NCI-H82 (cell line): ENCODE measurements at places on chromosomes 1 and 21.

GRCh38 chr1:233180641-233181364 lies 114.7 kb downstream of the PCNX2 start:
- no peak for DNase-seq

DNA sequence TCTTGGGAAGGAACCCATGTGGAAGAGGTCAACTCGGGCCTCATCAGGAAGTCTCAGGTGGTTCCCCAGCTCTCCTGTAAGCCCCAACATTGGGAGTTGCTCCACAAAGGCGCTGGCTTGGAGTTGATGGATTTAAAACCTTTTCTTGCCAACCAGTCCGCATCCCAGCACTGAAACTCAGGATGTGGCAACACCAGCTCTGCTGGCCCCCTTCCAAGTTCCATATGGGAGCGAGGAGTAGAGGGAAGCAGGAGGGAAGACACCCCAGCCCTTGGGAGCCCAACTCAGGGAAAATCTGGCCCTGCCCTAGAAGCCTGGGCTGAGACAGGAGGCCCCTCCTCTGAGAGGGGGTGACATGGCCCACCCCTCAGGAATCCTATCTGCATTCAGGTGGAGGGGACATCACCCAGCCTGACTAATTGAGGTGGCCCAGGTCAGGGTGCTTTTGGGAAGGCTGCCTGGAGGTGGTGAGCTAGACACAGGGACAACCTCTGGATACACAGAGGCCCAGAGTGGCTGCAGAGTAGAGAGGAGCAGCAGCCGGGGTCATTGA lies 33.1 kb upstream of the DMBX1 start:
- DNase-seq = peak; percentile 39

GRCh38 chr1:156055281-156056048 lies 883 bp downstream of the LAMTOR2 start:
- no peak for DNase-seq

DNA sequence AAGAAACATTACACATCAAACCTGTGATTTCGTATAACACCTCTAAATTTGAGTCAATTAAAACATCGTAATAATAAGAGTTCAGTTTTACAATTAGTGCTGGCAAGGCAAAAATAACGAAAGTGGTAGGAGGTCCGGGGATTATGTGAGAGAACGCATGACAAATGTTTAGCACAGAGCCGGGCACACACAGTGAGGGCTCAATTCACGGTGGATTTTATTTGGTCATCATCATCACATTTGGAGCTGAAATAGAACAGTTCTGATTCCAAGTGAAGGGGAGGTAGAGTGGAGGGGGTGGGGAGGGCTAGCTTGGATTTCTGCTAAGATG lies 20.0 kb downstream of the H3-3A start:
- no peak for DNase-seq

DNA sequence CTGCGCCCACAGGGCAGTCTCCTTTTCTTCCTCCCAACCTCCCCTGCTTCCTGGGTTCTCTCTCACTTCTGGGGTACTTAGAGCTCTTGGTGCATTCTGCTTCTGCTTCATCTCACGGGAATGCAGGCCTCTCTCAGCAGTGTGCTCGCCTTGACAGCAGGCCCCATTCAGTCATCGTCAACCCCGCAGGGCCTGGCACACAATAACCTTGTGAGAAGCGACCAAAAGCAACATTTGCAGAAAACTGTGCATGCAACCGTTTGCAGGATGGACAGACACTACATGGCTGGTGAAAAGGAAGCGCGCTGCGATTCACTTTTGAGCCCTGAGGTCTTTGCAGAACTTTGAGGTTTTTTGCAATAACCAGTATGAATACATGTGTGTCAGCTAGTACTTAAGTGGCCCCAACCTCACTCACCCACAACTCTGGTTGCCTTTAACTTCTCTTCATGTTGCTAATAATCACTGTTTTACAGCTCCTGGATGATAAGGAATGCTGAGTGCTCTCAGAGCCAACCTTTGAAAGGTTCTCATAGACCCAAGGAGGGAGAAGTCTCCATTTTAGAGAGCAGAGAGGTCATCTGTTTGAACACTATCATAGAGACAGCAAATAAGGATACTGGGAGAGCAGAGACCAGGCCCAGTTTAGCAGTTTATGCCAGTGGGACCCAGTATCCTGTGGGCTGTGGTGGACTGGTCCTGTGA lies 2.5 kb upstream of the CD160 start:
- no peak for DNase-seq

- no peak for DNase-seq
Observed at GRCh38 chr21:40179166-40179565, 311.9 kb downstream of the PCP4 start.

DNA sequence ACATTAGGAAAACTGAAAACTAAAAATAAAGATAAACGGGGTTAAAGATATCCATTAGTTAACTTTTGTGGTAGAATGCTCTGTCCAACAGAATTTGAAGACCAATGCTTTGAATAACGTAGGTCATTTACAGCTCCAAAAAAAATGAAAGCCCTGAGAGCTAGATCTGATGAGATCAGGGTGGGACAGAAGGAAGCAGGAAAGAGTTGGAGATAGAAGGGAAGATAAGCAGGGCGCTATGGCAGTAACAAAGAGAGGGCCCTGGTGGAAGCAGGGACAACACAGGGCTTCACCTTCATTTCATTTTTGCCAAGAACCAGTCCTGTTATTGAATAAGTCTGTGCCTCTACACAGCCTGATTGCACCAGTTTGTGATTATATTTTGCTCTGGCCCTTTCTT lies 51.0 kb upstream of the RGS8 start:
- DNase-seq = no peak

DNA sequence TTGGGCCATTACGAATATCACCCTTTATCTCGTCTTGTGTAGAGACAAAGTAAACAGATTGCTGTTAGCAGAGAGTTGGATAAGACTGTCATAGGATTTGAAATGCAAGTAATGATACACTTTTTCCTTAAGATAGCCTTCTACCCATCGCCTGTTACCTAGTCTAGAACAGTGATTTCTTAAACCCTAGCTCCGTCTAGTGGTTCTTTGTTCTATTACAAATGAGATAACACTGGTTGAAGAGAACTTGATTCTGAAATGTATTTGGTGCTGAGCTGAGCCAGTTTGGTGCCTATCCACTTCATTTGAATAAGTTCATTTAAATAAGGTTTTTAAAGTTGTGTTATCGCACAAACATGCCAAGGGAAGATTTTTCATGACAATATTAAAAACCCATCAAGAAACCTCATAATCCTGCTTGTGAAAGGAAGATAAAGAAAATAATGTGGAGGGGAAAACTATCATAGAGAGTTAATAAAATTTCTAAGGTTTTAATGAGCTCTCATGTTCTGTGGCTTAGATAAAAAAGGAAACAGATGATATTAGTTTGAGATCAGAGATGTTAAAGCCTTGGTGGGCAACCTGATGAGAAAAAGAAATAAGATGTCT lies 1.5 kb upstream of the KCNH1 start:
- DNase-seq = peak; percentile 87

DNA sequence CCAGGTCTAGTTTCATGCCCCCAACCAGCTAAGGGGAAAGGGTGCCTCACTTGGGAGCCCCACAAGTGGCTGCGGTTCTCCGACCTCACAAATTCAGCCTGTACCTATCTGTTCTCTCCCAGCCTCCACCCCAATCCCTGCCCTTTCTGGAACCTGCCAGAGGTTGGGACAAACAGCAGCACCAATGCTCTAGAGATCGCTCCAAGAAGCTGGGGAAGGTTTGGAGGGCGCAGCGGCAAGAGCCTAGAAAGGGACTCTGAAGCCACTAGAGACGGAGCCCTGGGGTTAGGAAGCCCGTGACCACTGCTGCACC lies 243.4 kb upstream of the VAMP3 start:
- DNase-seq = no peak

DNA sequence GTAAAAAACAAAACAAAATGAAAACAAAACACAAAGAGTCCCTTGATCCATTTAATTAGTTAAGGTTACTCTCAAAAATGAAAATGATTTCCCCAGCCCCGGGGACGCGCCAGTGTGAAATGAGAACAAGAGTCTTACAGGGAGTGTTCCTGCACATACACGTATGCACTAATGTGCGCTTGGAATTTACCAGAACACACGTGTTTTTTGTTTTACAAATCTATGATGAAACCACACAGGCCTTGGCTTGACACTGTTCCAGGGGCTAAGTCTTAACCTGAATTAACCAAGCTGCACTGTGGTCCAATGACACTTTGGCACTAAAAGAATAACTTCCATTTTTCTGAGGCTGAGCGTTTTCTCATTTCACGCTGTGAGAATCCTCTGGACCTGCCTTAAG lies 63.7 kb downstream of the SLC45A1 start:
- DNase-seq = no peak

DNA sequence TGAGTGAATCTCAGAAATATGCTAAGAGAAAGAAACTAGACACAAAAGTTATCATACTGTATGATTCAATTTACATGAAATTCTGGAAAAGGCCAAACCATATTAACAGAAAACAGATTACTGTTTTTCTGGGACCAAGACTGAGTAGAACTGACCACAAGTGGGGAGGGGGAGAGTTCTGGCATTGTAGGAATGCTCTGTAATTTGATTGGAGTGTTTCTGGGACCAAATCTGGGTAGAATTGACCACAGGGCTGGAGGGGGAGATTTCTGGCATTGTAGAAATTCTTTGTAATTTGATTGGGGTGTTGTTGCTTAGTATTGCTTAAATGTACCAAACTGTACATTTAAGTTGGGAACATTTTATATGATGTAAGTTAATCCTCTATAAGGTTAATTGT lies 3.4 kb upstream of the OR10K1 start:
- no peak for DNase-seq

GRCh38 chr1:172837816-172838679 lies 179.1 kb downstream of the FASLG start:
- no peak for DNase-seq

GRCh38 chr21:45528028-45528705 lies 14.1 kb downstream of the SLC19A1 start:
- DNase-seq = no peak

GRCh38 chr1:221823149-221823548 lies 81.3 kb upstream of the DUSP10 start:
- DNase-seq = no peak

- DNase-seq = no peak
Observed at GRCh38 chr21:38929652-38930051, 123.9 kb downstream of the ETS2 start.

- no peak for DNase-seq
Observed at GRCh38 chr1:31843506-31843905, 27.7 kb upstream of the SPOCD1 start.

DNA sequence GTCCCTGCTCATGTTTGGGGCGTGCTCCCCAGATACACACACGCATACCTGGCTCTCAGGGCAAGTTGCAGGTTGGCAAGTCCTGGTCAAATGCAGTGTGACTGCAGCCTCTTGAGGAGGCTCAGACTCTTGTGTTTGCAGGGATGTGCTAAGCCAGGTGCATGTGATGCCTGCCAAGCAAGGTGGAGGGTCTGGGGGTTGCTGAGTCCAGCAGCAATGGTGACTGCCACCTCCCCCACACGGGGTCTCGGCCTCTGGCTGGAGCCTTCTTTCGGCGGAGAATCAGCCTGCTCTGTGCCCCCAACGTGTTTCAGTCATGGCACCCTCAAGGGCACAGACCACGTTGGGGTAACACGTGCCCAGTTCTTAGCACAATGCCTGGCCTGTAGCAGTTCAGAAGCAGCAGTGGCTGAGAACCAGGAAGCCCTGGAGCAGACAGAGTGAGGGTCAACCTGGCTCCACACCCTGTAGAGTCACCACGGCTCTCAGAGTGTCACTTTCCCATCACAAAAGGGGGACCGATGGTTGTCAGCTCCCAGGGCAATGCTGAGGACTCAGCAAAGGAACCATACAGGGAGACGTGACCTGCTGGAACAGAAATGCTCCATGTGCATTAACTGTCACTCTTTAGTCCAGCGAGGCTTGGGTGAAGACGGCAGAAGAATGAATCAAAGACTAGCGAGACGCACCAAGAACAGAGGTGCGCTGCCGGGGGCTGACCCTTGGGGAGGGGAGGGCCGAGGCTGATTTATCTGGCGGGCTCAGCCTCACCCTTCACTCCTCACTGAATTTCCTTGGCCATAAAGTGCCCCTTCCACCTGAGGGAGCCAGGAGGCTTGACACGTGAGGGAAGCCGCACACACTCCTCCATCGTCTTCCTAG lies 109.0 kb downstream of the PGBD5 start:
- no peak for DNase-seq

GRCh38 chr21:42332557-42333317 lies 17.5 kb upstream of the TFF3 start:
- DNase-seq = no peak

GRCh38 chr1:14929547-14930246 lies 223.8 kb upstream of the TMEM51 start:
- DNase-seq = no peak

DNA sequence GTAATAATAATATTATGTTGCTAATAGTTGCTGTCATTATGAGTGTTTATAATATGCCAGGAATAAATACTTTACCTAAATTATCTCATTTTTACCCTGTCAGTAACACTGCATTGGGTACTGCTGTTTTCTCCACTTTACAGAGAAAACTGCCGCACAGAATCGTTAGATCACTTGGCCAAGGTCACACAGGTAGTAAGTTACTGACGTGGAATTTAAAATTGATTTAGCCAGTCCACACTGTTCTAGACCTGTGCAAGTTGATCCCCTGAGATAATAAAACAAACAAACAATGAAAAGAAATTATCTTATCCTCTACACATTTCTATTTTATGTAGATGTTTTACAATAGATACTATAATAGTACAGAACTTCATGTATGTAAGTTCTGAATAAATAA lies 174.1 kb downstream of the ROR1 start:
- DNase-seq = no peak

- DNase-seq = no peak
Observed at GRCh38 chr1:2151911-2152310, 42.7 kb downstream of the FAAP20 start.

DNA sequence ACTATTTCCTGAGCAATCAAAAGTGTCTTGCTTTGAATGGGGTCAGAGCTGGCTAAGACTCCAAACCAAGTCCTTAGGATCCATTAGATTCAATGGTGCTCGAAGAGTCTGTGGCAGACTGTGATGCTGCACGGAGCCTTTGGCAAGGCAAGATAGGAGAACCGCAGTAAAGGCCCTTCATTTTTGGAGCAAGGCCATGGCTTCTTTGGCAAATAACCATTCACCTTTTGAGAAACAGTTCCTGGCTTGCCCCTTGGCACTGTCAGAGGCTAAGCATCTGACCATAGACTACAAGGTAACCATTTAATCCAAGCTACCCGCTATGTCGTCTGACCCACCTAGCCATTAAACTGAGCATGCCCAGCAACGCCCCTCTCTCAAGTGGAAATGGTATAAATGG lies 45.2 kb downstream of the EDN2 start:
- no peak for DNase-seq

DNA sequence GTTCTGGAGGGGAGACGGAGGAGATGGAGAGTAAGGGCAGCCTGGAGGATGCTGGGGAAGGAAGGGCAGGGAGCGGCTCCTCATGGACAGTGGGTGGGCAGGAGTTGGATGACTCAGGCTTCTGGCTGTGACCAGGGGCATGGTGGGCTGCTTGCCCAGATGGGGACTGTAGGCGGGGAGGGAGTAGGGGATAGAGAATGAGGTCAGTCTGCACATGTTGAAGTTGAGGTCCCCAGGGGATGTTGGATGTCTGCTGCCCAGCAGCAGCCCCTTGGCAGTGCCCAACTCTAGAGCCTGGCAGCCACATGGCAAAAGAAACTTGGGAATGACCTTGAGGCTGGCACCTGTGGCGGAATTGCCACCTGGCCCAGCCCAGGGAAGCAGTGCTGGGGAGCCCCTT lies 6.4 kb downstream of the SELENON start:
- DNase-seq = no peak
